DND-41 (cell line): ENCODE measurements at places on chromosomes 16 and 17.
A peak's percentile ranks its signal among the peaks of the same experiment; 100 is the strongest.

- DNase-seq, result no peak
- H3K4me1 ChIP-seq, result no peaks in the 10 kb centered on the region
- H3K4me3 ChIP-seq, result no peak overlapping the region
Measured at GRCh38 chr17:45341533-45342158, 24.8 kb upstream of the MAP3K14 start.

GRCh38 chr17:6867849-6868248 lies 36.3 kb upstream of the TEKT1 start:
- H3K27ac ChIP-seq, result no peak overlapping the region
- peaks cover 2% of the 10 kb centered on the region; the same call in 1 of the 2 replicates for H3K4me1 ChIP-seq
- no peak for DNase-seq

GRCh38 chr16:67878846-67879245 lies 5.8 kb upstream of the NRN1L start:
- DNase-seq, result no peak
- H3K4me3 ChIP-seq, result no peak overlapping the region
- H3K27me3 ChIP-seq, result no peaks in the 10 kb centered on the region
- H3K4me1 ChIP-seq, result peaks cover 22% of the 10 kb centered on the region
- no peak overlapping the region for H3K27ac ChIP-seq

GRCh38 chr17:81707725-81708646 lies 4.1 kb upstream of the SLC25A10 start:
- peaks cover 46% of the 10 kb centered on the region for H3K36me3 ChIP-seq
- H3K27ac ChIP-seq, result no peak overlapping the region
- peaks cover 38% of the 10 kb centered on the region for H3K4me1 ChIP-seq
- no peak for DNase-seq
- H3K27me3 ChIP-seq, result no peaks in the 10 kb centered on the region

DNA sequence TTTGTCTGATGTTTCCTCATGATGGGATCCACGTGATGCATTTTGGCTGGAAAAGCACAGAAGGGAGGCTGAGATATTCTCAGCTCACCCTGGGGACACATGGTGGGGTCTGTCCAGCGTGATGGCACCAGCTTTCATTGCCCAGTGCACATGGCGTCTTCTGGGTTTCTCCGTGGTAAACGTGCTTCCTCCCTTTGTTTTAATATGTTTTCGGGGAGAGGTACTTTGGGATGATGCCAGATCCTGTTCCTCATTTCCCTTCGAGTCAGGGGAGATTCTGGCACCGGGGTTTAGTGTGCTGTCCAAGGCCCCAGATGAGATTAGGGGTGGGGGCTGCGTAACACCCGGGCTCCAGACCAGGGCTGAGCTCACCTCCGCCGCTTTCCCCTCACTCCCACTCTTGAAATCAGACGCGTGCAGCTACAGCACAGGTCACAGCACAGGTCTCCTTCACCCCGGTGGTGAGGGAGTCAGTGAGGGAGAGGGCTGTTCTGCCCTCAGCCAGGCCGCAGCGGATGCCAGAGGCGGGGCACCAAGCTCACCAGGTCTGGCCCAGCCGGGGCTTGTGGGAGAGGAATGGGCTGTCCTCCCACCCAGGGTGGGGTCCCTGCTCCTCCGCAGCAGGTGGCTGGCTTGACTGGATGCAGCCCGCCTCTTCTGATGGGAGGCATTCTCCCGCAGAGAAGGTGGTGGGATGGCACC lies 33.9 kb downstream of the COX4I1 start:
- no peaks in the 10 kb centered on the region for H3K4me1 ChIP-seq
- H3K36me3 ChIP-seq, result no peaks in the 10 kb centered on the region
- DNase-seq, result no peak

GRCh38 chr17:17902376-17902775 lies 65.6 kb upstream of the SREBF1 start:
- H3K4me1 ChIP-seq, result no peaks in the 10 kb centered on the region
- no peak for DNase-seq
- H3K27me3 ChIP-seq, result no peaks in the 10 kb centered on the region
- no peaks in the 10 kb centered on the region for H3K36me3 ChIP-seq

- no peak overlapping the region for H3K4me3 ChIP-seq
- H3K27ac ChIP-seq, result no peak overlapping the region
- DNase-seq, result no peak
- H3K27me3 ChIP-seq, result no peaks in the 10 kb centered on the region
Measured at GRCh38 chr17:28227316-28228108, 91.5 kb upstream of the TMEM97 start.

DNA sequence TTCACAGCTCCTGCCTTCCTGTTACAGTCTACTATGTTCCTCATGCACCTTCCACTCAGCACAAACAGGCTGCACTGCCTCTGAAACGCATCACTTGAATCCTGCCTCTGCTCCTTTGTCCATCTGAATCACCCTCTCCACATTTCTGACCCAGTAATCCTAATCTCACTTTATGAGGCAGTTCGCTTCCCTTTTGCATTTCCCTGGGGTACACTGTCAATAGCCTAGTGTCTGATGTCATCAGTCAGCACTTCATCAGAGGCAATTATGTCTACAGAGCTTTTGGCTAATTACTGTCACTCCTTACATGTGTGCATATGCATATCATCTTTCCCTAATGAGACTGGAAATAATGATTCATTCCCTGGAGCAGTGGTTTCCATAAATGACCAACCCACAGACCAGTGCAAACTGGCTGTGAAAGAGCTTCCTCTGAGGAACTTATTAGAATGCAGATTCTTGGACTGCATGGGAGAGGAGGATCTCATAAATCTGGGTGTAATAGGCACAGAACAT lies 23.6 kb downstream of the CA4 start:
- H3K27ac ChIP-seq, result no peak overlapping the region
- H3K27me3 ChIP-seq, result no peaks in the 10 kb centered on the region
- peaks cover 16% of the 10 kb centered on the region for H3K4me1 ChIP-seq
- DNase-seq, result no peak

GRCh38 chr17:57356719-57357391 lies 100.5 kb downstream of the MSI2 start:
- H3K27me3 ChIP-seq, result no peaks in the 10 kb centered on the region
- peaks cover 90% of the 10 kb centered on the region for H3K36me3 ChIP-seq
- H3K4me1 ChIP-seq, result peaks cover 74% of the 10 kb centered on the region
- H3K27ac ChIP-seq, result peak overlapping the region; percentile 67
- H3K4me3 ChIP-seq, result no peak overlapping the region

DNA sequence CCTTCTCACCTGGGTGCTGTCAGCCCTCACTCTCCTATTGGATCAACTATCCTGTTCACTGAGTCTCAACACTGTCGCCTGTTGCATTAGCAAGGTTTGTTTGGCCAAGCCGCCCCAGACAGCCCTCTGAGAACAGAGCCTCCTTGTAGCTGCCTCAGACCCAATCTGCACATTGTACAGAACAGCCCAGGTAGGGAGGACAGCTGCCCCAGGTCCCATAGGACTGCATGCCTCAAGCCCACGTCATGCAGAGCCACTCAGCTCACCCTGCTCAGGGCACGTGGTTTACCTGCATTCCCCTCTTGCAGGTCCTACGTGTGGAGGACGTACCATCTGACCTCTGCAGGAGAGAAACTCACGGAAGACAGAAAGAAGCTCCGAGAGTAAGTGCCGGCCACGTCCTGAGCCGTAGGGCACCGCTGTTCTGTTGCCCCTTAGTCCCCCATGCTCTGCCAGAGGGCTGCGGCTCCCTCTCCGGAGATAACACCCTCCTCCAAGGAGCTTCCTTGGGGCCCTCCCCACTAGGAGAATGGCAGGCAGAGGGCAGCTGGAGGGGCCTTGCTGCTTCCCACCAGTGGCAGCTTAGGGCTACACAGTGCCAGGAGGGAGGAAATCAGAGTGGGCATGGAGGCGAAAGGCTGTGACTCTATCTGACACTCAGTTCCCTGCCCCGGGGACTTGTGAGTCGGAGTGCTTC lies 2.8 kb downstream of the SNRNP25 start:
- H3K27ac ChIP-seq, result no peak overlapping the region
- DNase-seq, result no peak
- H3K4me1 ChIP-seq, result peaks cover 33% of the 10 kb centered on the region
- no peaks in the 10 kb centered on the region for H3K27me3 ChIP-seq

DNA sequence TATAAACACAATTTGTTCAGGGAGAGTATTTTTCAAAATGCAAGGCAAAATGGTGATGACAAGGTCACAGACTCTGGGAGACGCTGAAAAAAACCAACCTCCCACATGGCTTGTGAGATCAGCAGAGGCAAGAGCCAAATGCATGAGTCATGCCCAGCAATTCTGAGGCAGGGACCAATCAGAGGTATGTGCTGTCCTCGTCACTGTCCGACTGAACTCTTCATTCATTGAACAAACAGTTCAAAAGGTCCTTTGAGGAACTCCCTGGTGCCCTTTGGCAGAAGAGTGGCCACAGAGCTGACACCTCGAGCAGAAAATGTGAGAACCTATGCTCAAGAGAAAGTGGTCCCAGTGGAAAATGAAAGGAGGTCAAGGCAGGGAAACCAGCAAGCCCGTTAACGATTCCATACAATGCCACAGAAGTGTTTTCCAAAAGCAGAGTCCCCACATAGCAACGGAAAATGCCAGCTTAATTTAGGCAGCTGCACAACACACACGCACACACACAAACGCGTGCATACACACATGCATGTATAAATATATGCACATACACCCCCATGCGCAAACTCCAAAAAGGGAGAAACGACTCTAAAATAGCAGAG lies 50.9 kb downstream of the CDH11 start:
- no peaks in the 10 kb centered on the region for H3K4me1 ChIP-seq
- no peak overlapping the region for H3K4me3 ChIP-seq
- no peaks in the 10 kb centered on the region for H3K27me3 ChIP-seq
- DNase-seq, result no peak
- no peak overlapping the region for H3K27ac ChIP-seq

- H3K27me3 ChIP-seq, result no peaks in the 10 kb centered on the region
- no peak overlapping the region for H3K4me3 ChIP-seq
- H3K36me3 ChIP-seq, result no peaks in the 10 kb centered on the region
- DNase-seq, result no peak
Measured at GRCh38 chr16:67399218-67399733, 6.0 kb upstream of the TPPP3 start.

DNA sequence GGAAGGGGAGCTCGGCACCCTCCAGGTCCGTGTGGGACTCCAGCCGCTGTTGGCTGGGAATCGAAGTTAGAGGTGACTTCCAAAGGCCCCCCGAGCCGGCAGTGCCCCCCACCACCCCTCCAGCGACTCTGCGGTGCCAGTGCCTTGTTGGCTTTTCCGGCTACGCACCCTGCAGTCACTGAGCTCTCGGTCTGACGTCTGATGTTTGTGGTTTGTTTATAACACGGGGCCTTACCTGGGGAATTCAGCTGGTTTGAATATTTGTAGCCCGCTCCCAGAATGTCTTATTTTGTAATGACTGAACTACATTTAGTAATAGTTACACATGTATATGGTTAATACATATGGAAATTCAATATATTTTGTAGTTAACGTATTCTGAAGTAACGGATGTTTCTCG lies 7.1 kb upstream of the BAIAP3 start:
- H3K4me1 ChIP-seq, result no peaks in the 10 kb centered on the region
- no peaks in the 10 kb centered on the region for H3K27me3 ChIP-seq
- DNase-seq, result no peak
- H3K4me3 ChIP-seq, result no peak overlapping the region

DNA sequence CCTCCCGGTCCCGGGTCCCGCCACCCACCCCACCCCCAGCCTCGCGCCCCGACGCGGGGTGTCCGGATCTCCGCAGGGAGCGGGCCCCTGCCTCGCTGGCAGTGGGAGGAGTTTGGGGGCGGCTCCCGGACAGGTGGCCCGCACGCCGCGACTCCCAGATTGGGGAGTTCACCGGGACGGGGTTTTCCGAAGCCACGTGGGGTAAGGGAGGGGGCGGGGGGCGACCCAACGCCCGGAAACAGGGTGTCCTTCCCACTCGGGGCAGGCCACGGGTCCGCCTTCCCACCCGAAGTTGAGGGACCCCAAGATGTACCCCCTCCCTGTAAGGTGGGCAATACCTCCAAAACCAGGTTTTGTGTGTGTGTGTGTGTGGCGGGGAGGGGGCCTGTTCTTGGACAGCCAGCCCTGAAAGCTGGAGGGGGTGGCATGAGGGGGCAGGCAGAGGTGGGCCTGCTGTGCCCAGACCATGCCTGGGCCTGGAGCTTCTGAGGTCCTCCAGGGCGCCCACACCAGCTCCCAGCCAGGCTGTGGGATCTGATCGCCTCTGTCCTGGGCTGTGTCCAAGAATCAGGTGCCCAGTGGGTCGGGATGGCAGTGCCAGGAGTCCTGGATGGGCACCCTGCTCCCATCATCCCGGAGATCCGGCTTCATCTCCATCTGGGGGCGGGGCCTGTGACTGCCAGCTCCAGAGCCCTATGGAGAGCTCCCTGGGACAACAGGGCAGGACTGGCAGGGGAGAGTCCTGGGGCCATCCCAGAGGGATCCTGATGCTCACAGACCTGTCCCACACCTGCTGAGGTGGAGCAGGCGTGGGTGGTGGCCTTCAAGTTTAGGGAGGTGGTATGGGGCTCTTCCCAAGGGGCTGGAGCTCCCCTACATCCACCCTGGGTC lies 767 bp downstream of the SYNGR2 start:
- H3K4me3 ChIP-seq, result peak overlapping the region; percentile 70; the same call in 1 of the 2 replicates
- peaks cover 38% of the 10 kb centered on the region for H3K4me1 ChIP-seq
- DNase-seq, result peak; percentile 29
- H3K27ac ChIP-seq, result peak overlapping the region; percentile 65

GRCh38 chr16:20903116-20903898 lies 2.7 kb downstream of the LYRM1 start:
- H3K4me1 ChIP-seq, result peaks cover 55% of the 10 kb centered on the region
- H3K27ac ChIP-seq, result peak overlapping the region; percentile 25; the same call in 1 of the 2 replicates
- H3K4me3 ChIP-seq, result no peak overlapping the region
- no peaks in the 10 kb centered on the region; the same call in 1 of the 2 replicates for H3K36me3 ChIP-seq

DNA sequence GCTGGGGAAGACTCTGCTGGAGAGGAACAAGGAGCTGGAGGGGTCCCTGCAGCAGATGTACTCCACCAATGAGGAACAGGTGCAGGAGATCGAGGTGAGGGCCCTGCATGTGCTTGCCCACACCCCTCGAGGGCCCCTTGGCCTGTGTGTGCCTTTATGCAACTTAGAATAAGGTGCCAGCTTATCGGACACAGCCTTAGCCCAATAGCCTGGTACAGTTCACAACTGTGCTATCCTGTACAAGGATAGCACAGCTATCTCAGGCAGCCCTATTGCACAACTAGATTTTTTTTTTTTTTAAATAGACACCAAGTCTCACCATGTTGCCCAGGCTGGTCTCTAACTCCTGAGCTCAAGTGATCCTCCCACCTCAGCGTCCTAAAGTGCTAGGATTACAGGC lies 12.1 kb downstream of the CDR2L start:
- no peak overlapping the region for H3K4me3 ChIP-seq
- H3K36me3 ChIP-seq, result no peaks in the 10 kb centered on the region
- H3K27me3 ChIP-seq, result no peaks in the 10 kb centered on the region
- no peak for DNase-seq
- no peaks in the 10 kb centered on the region for H3K4me1 ChIP-seq
